ENCODE measurements at places on chromosomes 11 and 22. TPM values are rescaled to one million over a fixed set of nuclear protein-coding genes. Genes with fewer than 3 reads are reported as not detected.

DNA sequence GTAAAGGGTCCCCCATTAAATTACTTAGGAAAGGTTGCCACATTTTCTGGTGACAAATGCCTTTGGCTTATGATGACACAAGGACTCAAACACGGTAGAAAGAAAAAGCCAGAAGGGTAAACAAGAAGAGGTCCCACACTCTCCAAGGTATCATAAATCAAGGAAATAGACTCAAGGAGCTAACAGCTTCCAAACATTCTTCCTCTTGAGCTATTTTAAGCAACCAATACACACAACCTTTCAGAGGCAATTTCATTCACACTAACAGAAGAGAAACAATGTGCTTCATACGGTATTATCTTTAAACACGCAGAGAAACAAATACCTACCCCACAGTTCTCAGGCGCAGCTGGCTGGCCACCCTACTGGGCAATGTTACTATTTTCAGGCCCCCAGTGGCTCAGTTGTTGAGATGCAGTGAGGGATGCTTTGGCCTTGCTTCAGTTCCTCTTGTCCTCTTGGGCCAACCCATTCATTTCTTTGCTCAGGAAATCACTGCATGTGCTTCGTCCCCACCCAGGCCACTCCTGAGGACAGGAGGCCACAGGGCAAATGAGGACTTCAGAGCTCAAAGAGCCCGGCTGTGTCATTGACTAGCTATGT is 15.8 kb downstream of the ABTB2 start:
- no peaks in the 10 kb centered on the region for H3K36me3 ChIP-seq
- no peak for DNase-seq
- no peak overlapping the region for H3K4me3 ChIP-seq
- H3K27me3 ChIP-seq = peaks cover 3% of the 10 kb centered on the region

The APOBEC3G gene
- total RNA-seq = 1.0 TPM

DNA sequence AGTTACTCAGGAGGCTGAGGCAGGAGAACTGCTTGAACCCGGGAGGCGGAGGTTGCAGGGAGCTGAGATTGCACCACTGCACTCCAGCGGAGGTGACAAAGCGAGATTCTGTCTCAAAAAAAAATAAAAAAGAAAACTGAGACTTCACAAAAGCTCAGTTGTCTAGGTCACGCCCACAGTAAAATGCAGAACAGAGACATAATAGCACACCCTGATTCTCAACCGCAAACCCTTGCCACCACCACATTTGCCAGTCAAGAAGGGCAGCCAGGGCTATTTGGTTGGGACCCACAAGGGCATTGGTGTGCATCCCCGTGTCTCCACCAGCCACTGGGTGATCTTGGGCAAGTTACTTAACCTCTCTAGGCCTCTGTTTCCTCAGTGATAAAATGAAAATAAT is 25.4 kb downstream of the CREB3L1 start:
- H3K4me1 ChIP-seq = no peaks in the 10 kb centered on the region
- H3K4me3 ChIP-seq = no peak overlapping the region
- no peaks in the 10 kb centered on the region for H3K36me3 ChIP-seq
- peaks cover 2% of the 10 kb centered on the region for H3K27me3 ChIP-seq

The SLC43A3 gene
- total RNA-seq = 10.8 TPM

The ALDH3B1 gene
- total RNA-seq = 0.22 TPM

- H3K27ac ChIP-seq = no peak overlapping the region
- no peaks in the 10 kb centered on the region for H3K27me3 ChIP-seq
- H3K36me3 ChIP-seq = no peaks in the 10 kb centered on the region
- no peak overlapping the region for H3K4me3 ChIP-seq
- H3K4me1 ChIP-seq = peaks cover 3% of the 10 kb centered on the region
These were observed 514.7 kb upstream of the CHORDC1 start for GRCh38 chr11:90737444-90738050.

The ZNRD2 gene
- total RNA-seq = 37.9 TPM

Measured in glutamatergic neuron (in vitro differentiated cells).